LoVo (cell line): ENCODE measurements at places on chromosomes 6 and 20.

DNA sequence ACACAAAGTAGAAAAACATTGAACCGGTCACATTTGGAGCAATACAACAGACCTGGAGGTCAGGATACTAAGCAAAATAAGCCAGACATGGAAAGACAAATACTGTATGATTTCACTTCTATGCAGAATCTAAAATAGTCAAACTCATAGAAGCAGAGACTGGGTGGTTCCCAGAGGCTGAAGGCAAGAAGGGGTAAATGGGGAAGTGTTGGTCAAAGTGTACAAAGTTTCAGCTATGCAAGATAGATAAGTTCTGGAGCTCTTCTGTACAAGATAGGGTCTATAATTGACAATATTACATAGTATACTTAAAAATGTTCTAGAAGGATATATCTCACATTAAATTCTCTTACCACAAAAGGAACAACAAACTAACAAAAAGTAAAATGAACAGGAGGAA lies 70.3 kb downstream of the TMEM244 start:
- no peak for DNase-seq

- DNase-seq, result no peak
These were observed 32.1 kb downstream of the LAMA4 start for GRCh38 chr6:112221981-112222852.

GRCh38 chr6:167774881-167775280 lies 51.8 kb upstream of the AFDN start:
- no peak for DNase-seq

GRCh38 chr6:152700427-152700826 lies 2.7 kb downstream of the MYCT1 start:
- DNase-seq, result no peak

DNA sequence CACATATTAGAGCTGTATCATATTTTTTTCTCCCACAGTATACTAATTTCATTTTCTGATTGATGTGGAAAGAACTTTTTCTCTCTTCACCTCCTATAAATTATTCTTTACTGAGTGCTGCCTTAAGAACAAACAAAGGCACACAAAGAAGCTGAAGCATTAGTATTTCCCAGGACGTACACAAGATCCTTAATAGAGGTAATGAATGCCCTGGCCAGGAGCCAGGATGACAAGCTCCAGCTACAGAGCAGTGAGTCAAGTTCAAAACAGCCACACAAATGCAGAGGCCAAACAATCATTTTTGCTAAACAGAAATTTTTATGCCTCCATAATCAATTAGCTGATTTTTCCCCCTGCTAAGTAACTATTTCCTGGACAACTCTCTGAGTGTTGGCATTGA lies 639.6 kb downstream of the EPHA7 start:
- DNase-seq, result peak; percentile 2

DNA sequence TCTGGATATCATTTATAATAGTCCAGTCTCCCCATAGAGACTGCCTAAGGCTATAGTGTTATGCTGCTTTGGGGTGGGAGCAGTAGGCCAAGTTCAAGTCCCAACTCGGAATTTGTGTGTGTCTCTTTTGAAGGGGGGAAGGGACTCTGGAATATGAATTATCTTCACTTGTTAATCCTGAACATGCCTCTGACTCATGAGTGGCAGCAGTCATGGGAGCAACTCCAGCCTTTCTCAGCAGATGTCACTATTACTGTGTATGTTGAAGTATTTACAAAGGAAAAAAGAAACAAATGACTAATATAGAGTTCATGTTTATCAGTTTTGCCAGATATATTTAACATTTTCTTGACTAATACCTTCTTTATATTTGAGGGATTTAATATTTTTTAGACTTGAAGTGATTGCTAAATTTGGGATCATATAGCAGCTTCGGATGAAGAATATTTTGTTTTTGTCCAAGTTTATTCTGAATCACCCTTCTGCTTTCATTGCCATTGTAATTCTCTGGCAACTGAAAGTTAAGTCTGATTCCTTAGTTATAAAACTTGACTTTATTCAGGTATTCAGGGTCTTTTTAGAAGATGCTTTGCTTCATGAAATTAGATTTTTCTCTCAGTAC lies 23.4 kb downstream of the FAM217A start:
- no peak for DNase-seq

- DNase-seq, result peak; percentile 32
These were observed 6.2 kb upstream of the ZNF311 start for GRCh38 chr6:29011276-29011734.

GRCh38 chr6:166253778-166254204 lies 54.4 kb downstream of the PRR18 start:
- DNase-seq, result no peak

GRCh38 chr6:56772737-56773184 lies 130.1 kb upstream of the DST start:
- DNase-seq, result peak; percentile 19

DNA sequence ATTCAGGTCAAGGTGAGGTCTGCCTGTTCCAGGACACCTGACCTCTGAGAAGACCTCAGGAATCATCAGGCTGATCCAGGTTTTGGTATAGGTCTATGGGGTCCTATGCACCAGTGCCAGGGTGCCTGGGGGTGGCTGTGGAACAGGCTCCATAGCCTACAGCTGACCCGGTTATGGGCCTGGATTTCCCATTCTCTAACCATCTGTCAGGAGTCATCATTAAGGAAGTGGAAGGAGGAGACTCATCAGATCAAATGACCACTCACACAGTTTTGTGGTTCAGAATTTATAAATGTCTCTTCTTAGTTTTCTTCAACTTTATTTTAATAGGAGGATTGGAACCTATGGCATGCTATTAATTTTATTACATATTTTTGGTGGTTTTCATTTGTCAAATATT lies 14.8 kb downstream of the PLA2G7 start:
- no peak for DNase-seq

GRCh38 chr20:42775866-42776265 lies 413.8 kb downstream of the PTPRT start:
- no peak for DNase-seq

GRCh38 chr6:55536391-55536956 lies 42.5 kb downstream of the HMGCLL1 start:
- no peak for DNase-seq

DNA sequence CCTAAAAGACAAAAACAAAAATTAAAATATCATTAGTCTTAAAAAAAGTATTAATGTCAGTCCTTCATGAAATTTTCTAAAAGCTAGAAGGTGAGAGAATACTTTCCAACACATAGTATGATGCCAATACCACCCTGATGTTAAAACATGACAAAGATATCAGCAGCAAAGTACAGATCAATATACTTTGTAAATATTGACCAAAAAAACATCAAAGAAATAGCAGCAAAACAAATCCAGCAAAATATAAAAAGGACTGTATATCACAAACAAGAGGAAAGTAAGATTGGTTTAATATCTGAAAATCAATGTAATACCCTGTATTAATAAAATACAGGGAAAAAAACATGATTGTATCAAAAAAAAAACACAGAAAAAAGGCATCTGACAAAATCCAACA lies 51.4 kb downstream of the TASP1 start:
- no peak for DNase-seq

DNA sequence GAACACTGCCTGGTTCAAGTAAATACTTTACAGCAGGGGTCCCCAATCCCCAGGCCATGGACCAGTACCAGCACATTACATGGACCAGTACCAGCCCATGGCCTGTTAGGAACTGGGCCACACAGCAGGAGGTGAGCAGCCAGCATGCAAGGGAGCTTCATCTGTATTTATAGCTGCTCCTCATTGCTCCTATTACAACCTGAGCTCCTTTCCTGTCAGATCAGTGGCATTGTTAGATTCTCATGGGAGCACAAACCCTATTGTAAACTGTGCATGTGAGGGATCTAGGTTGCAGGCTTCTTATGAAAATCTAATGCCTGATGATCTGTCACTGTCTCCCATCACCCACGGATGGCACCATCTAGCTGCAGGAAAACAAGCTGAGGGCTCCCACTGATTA lies 12.0 kb upstream of the RBPJL start:
- DNase-seq, result no peak

DNA sequence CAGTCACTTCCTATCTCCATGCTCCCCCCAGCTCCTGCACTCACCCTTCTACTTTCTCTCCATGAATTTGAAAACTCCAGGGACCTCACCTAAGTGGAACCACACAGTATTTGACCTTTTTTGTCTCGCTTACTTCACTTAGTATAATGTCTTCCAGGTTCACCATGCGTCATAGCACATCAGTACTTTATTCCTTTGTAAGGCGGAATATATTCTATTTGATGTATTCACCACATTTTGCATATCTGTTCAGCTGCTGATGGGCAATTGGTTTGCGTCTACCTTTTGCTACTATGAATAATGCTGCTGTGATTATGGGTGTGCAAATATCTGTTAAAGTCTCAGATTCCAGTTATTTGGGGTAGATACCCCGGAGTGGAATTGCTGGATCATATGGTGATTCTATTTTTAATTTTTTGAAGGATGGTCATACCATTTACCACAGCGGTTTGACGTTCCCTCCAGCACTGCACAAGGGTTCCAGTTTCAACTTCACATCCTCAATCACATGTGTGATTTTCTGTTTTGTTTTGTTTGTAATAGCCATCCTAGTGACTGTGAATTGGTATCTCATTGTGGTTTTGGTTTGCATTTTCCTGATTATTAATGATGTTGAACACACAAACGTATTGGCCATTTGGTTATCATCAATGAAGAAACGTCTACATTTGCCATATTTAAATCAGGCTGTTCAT lies 20.3 kb upstream of the SYNDIG1 start:
- no peak for DNase-seq

GRCh38 chr6:29230666-29231065 lies 60.0 kb downstream of the OR2J2 start:
- DNase-seq, result no peak

DNA sequence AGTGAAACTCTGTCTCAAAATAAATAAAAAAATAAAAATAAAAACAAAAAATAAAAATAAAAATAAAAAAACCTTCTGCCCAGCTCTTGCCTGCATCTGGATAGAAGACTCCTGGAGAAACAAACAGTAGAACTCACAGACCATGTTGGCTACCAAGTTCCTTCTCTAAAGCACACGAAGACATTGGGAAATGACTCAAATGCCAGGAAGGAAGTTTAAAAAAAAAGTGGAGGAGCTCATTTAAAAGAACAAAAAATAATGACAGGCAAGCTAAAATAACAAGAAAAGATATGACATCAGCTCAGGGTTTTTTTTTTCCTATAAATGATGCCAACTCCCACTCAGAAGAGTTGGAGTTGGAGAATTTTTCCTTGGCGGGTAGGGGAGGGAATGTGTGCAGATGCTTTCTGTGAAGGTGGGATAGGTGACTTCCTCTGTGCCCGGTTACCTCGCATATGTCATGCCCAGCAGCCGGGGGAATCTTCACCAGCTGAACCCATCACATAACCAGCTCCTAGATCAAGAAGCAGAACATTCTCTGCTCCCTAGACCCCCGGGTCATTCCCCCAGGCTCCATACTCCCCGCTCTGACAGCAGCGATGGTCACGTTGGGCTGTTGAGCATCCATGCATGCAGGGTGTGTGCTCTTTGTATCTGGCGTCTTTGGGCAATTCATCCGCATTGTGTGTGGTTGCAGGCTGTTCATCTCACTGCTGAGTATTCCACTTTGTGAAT lies 17.3 kb upstream of the CD93 start:
- no peak for DNase-seq

GRCh38 chr6:90677440-90677839 lies 90.6 kb upstream of the MAP3K7 start:
- DNase-seq, result no peak

DNA sequence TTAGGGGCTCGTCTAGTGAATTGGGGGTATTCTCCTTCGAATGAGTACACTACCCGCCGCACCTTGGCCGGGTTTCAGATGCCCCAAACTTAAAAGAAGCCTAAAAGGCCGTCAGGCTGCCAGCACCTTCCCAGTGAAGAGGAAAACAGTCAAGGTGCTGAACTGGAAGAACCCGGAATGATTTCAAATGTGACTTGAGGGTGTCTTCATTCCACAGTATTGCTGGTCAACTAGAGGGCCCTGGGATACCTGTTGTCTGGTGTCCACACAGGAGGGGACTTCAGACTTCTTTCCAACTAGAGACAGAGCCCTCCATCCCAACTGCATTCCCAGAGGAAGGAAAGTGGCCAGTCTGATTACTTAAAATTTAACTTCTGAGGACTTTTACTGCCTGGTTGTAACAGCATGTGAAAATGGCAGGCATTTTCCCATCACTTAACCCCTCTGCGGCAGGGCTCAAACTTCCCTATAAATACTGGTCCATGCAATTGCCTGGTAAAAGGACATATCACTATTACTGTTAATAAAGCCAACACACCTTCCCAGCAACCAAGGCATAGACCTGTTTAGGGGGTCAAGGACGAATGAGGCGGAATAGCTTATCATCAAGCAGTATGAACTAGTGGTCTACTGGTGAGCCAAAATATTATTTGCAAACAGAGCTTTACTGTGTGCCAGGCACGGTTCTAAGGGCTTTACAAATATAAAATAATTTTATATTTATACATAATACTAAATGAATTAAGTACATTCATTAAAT lies 651 bp upstream of the SAMHD1 start:
- DNase-seq, result no peak

DNA sequence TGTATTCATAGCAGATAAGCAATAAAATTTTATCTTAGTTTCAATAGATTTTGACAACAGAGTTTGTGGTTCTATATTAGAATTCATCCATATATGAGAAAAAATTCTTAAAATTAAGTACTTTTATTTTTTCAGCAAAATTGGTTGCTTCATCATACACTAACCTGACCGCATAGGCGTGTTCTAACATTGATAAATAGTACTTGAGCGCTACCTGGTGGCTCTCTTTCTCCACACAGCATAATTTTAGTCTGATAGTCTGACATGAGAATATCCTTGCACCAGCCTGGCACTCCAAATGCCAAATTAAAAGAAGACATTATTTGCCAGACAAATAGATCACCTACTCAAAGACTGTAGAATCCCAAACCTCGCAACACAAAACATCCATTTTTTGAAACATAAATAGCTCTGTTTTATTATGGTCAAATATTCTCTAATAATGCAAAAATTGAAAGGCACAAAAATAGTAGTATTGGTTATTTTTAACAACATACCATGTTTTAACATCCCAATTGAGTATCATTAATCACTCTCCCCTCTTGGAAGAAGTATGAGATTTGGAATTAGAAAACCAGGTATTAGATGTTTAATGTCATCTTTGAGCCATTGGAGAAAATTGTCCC lies 33.0 kb upstream of the FILIP1 start:
- DNase-seq, result peak; percentile 80

- DNase-seq, result no peak
These were observed 85.4 kb downstream of the HFE start for GRCh38 chr6:26172608-26172968.

DNA sequence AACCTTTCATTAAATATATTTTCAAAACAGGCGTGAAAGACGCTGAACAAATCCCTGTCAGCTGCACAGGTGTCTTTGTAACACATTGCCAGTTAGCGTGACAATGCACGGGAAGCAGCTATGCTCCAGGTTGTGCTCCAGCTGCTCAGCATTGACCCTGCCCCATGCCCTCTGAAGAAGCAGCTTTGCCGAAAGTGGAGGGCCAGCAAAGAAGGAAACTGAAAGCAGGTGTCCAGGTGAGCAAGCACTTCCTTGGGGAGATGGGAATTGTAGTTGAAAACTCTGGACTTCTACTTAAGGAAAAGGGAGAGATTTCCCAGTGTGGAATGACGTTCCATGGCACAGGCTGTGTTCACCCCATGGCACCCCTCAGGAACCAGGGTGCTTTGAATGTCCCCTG lies 125.7 kb downstream of the TTLL2 start:
- DNase-seq, result no peak
